ENCODE measurements at places on chromosomes 16 and 17. TPM values are rescaled to one million over a fixed set of nuclear protein-coding genes. Genes with fewer than 3 reads are reported as not detected.

Gene MIEF2
- 15.3 TPM for total RNA-seq

Gene TBC1D3E
- total RNA-seq = not detected

Gene CYB5D1
- 18.2 TPM for total RNA-seq

Gene TRPV2
- total RNA-seq = 5.4 TPM

GRCh38 chr16:8173111-8173644 is 417.1 kb downstream of the TMEM114 start:
- H3K36me3 ChIP-seq = no peaks in the 10 kb centered on the region
- H3K27me3 ChIP-seq = no peaks in the 10 kb centered on the region
- H3K4me1 ChIP-seq = no peaks in the 10 kb centered on the region

- H3K36me3 ChIP-seq = no peaks in the 10 kb centered on the region
- H3K27me3 ChIP-seq = no peaks in the 10 kb centered on the region
- H3K4me3 ChIP-seq = no peak overlapping the region
- H3K27ac ChIP-seq = no peak overlapping the region
Measured at GRCh38 chr16:65961476-65962143, 404.9 kb upstream of the CDH5 start.

DNA sequence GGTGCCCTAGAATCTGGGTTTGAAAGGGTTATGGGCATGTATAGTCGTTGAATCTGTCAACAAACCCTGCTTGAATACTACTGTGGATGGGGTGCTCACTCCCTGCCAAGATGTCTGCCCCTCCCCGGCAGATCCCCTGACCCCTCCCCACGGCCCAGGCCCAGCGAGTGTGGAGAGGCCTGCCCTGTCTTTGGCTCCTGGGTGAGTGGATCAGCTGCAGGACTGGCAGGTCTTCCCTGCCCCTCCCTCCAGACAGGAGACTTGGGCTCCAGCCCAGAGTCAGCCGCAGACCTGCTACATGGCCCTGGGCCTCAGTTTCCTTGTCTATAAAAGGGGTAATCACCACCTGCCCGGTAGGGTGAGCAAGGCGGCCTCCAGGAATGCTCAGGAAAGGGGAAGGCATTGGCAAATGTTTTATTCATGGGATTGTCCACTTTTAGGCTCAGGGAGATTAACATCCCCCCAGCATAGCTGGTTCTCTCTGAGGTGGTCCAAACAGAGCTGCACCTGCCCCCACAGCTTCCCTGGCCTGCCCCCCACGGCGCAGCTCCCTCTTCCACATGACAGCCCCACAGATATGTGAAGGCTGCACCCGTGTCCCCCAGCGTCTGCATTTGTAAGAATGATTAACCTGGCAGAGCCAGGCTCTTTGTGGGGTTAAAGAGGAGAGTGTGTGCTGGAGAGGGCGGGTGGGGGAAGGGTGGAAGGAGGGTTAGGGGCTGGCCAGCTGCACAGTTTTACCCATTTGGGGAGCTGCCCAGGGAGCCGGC is 18.5 kb upstream of the SPNS2 start:
- H3K27me3 ChIP-seq = no peaks in the 10 kb centered on the region
- peak overlapping the region; percentile 93 for H3K27ac ChIP-seq
- DNase-seq = peak; percentile 71
- H3K4me3 ChIP-seq = no peak overlapping the region
- peaks cover 36% of the 10 kb centered on the region for H3K4me1 ChIP-seq

- no peaks in the 10 kb centered on the region for H3K36me3 ChIP-seq
- no peaks in the 10 kb centered on the region for H3K4me1 ChIP-seq
- no peaks in the 10 kb centered on the region for H3K27me3 ChIP-seq
- H3K27ac ChIP-seq = no peak overlapping the region
- no peak for DNase-seq
Measured at GRCh38 chr16:55101026-55101425, 170.4 kb downstream of the IRX5 start.

DNA sequence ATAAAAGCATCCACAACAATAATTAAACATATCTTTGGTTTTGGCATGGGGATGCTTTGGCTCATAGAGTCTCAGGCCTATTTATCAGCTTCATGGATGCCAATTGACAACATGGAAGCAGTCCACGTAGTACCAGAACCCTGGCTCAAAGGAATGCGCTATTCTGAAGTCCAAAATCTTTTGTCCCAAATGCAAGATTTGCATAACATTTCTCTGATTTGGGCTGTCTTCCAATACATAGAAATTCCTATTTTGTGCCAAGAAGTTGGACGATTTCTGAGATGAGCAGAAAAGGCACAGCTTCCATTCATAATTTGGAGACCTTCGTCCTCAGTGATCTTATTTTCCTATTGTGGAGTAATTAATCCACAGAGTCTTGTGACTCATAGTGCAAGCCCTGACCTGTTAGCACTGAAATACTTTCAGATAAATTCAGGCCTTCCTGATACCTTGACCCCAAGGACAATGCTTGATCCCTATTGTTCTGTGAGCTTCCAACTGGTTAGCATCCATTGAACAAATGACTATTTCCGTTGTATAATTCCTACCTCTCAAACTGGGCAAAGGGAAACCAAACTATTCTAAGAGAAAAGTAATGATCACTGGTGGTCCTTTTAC is 78.4 kb upstream of the CDH11 start:
- H3K27me3 ChIP-seq = no peaks in the 10 kb centered on the region
- H3K4me1 ChIP-seq = no peaks in the 10 kb centered on the region

DNA sequence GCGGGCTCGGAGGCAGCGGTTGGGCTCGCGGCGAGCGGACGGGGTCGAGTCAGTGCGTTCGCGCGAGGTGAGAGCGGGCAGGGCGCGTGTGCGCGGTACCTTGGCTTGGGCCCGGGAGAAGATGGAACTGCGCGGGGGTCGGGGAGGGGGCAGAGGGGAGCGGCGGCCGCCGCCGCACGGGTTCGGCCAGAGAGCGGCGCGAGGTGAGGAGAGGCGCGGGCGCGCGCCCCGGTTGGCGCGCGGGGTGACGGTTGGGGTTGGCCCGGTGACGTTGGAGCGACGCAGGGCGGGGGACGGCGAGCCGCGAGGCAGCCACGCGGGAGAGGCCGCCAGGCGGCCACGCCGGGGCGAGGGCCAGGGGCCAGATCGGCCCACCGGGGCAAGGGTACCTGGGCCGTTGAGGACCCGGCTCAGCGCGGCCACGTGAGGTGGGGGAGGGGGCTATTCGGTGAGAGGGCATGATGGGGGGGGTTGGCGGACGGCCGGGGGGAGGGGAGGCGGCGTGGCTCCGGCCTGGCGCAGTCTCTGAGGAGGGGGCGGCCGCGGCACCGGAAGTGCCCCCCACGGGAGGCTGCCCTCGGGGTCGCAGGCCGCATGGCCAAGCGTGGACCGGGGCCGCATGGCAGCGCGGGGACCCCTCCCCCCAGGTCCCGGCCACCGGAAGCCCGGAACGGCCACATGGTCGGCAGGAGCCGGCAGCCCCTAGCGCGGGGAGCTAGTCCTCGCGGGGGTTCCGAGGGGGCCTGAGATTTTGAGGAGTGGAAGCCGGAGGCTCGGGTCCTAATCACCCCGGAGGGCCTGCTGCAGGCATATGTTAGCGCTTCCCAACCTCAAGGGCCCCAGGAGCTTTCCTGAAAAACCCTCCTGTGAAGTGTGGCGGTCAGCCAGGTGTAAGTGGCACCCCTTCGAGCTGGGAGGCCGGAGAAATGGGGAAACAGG is 527 bp downstream of the EIF5A start:
- H3K4me3 ChIP-seq = peak overlapping the region; percentile 74
- peak overlapping the region; percentile 92 for H3K27ac ChIP-seq
- H3K36me3 ChIP-seq = peaks cover 20% of the 10 kb centered on the region
- no peaks in the 10 kb centered on the region for H3K27me3 ChIP-seq
- peak; percentile 59 for DNase-seq
- peaks cover 7% of the 10 kb centered on the region for H3K4me1 ChIP-seq

DNA sequence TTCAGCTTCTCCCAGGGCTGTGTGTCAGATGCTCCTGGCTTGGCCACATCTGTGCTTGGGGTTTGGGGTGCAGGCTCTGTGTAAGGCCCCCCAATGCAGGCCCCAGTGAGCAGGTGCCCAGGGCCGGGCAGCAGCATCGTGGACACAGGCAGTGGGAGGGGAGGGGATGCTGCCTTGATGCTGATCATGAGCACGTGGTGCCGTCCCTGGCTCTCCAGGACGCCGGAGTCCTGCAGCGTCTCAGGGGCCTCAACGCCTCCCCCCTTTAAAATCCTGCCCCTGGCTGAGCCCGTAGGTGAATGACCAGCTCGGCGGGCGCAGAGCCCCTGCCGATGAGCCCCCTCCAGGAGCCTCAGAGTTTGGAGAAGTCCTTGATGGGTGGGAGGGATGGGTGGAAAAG is 9.0 kb downstream of the METRNL start:
- peaks cover 33% of the 10 kb centered on the region for H3K4me1 ChIP-seq
- H3K36me3 ChIP-seq = peaks cover 6% of the 10 kb centered on the region
- H3K27me3 ChIP-seq = no peaks in the 10 kb centered on the region
- DNase-seq = no peak

DNA sequence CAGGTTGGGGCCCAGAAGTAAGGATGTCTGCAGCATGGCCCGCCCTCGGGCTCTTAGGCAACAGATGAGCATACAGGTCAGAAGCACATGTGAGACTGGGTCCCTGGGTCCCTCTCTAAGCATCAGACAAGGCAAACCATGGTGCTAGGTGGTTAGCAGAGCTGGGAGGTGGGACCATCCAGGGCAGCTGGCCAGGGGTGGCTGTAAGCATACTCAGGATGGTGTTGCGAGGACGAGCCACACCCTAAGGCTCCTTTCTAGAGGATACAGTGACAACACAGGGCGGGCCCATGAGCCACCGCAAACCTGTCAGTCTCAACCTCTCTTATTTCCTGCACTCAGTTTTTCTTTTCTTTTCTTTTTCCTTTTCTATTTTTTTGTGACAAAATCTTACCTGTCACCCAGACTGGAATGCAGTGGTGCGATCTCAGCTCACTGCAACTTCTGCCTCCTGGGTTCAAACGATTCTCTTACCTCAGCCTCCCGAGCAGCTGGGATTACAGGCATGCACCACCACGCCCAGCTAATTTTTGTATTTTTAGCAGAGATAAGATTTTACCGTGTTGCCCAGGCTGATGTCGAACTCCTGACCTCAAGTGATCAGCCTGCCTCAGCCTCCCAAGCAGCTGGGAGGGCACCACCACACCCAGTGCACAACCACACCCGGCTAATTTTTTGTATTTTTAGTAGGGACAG is 3.6 kb downstream of the FA2H start:
- H3K4me3 ChIP-seq = no peak overlapping the region
- H3K4me1 ChIP-seq = no peaks in the 10 kb centered on the region
- peaks cover 7% of the 10 kb centered on the region for H3K27me3 ChIP-seq
- H3K36me3 ChIP-seq = no peaks in the 10 kb centered on the region
- H3K27ac ChIP-seq = no peak overlapping the region

DNA sequence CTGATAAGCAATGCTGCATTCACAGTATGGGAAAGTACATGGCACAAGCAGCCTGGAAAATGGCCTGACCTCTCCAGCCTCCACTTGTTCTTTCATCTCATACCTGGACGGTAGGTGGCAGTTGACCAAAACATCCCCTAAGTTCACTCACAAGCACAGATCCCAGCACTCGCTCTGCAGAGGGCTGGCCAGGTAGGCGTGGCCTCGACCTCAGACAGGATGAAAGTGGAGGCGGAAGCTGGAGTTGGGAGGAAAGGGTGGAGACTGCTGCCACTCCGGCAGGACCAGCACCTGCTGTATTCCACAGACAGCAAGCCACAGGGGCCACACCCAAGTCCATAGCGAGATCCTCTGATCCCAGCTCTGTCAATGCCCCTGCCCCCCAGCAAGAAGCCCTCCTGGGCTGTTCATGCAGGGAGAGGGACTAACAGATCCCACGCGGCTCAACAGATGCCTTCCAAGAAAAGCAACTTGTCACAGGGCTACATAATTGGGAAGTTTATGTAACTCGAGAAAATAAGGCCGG is 31.3 kb downstream of the ZCCHC14 start:
- DNase-seq = peak; percentile 96
- peaks cover 30% of the 10 kb centered on the region for H3K4me1 ChIP-seq
- no peak overlapping the region for H3K4me3 ChIP-seq
- H3K36me3 ChIP-seq = peaks cover 4% of the 10 kb centered on the region
- H3K27ac ChIP-seq = peak overlapping the region; percentile 65
- H3K27me3 ChIP-seq = no peaks in the 10 kb centered on the region

- H3K4me1 ChIP-seq = no peaks in the 10 kb centered on the region
- no peaks in the 10 kb centered on the region for H3K27me3 ChIP-seq
- DNase-seq = peak; percentile 95
- H3K36me3 ChIP-seq = no peaks in the 10 kb centered on the region
Measured at GRCh38 chr17:74961657-74962350, 10.8 kb downstream of the HID1 start.

DNA sequence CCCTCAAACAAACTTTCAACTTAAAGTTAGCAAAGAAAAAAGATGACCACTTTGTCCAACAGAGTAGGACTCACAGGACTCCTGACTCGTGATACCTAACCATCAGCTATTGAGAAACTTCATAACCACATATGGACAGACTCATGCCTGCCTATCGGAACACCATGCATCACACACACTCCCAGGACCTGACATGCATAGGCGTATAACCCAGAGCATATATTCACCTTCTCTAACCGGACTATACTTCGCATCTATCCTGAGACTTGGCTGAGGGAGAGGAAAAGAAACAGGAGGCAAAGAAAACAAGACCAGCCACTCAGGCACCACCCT is 2.2 kb downstream of the PIP4K2B start:
- DNase-seq = no peak
- no peaks in the 10 kb centered on the region for H3K36me3 ChIP-seq
- peaks cover 23% of the 10 kb centered on the region for H3K4me1 ChIP-seq
- no peaks in the 10 kb centered on the region for H3K27me3 ChIP-seq

DNA sequence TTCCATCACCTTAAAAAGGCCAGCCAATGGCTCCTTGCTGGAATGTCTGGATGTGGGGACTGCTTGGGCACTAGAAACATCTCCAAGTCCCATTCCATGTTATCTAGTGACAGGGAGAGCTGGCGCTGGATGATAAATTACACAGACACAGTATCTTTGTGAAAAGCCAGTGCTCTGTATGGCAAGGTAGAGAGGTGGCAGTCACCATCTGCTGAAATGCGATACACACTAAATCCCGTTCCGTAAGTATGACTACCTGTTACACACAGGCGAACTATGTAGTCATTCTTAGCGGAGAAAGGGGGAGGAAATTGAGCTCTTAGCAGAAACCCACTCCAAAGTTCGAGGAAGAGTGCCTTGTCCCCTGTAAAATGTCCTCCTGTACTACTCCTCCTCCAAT is 81.0 kb upstream of the MYOCD start:
- no peak overlapping the region for H3K27ac ChIP-seq
- H3K27me3 ChIP-seq = no peaks in the 10 kb centered on the region
- no peaks in the 10 kb centered on the region for H3K36me3 ChIP-seq
- no peaks in the 10 kb centered on the region for H3K4me1 ChIP-seq

GRCh38 chr17:7922845-7923628 is 6.6 kb downstream of the KCNAB3 start:
- peak overlapping the region; percentile 29 for H3K27ac ChIP-seq
- DNase-seq = peak; percentile 88
- H3K4me3 ChIP-seq = peak overlapping the region; percentile 31
- H3K36me3 ChIP-seq = no peaks in the 10 kb centered on the region
- H3K4me1 ChIP-seq = no peaks in the 10 kb centered on the region

- H3K27ac ChIP-seq = no peak overlapping the region
- DNase-seq = no peak
- H3K4me1 ChIP-seq = no peaks in the 10 kb centered on the region
- no peak overlapping the region for H3K4me3 ChIP-seq
- no peaks in the 10 kb centered on the region for H3K27me3 ChIP-seq
Measured at GRCh38 chr16:65950211-65950610, 416.3 kb upstream of the CDH5 start.

GRCh38 chr16:48895142-48895541 is 285.2 kb upstream of the N4BP1 start:
- no peak overlapping the region for H3K27ac ChIP-seq
- no peak for DNase-seq
- no peaks in the 10 kb centered on the region for H3K27me3 ChIP-seq
- no peaks in the 10 kb centered on the region for H3K4me1 ChIP-seq
- H3K36me3 ChIP-seq = no peaks in the 10 kb centered on the region
- no peak overlapping the region for H3K4me3 ChIP-seq

GRCh38 chr17:35543856-35544255 is 6.4 kb upstream of the SLFN12L start:
- H3K27me3 ChIP-seq = no peaks in the 10 kb centered on the region
- no peaks in the 10 kb centered on the region for H3K4me1 ChIP-seq
- no peak overlapping the region for H3K27ac ChIP-seq
- DNase-seq = no peak
